ENCODE measurements at places on chromosomes 12 and 14.

DNA sequence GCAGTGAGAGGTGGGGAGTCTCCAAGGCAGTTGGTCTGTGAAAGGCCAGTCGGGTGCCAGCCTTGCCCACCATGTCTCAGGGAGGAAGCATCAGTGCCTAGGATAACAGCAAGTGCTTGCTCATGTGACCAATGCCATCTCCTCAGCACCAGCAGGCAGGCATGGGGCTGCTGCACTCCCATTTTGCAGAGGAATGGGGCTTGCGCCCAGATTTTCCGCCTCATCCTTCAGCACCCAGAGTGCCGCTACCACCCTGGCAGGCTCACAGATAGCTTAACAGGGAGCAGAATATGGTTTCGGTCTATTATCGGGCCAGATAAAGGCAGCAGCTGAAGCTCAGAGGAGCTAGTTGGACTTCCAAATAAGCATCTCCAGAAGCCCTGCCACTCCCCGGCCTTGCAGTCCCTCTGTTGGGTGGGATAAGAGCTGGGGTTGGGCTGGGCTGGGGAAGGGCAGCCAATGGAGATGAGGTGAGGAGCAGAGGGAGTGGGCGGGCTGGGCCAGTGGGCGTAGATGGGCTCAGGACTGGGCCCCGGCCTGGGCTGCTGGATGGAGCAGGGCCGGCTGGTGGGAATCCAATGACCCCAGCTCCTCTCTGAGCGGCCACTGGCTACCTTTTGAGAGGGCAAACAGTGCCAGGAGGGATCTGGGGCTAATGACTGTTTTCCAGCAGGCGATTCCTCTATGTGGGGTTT, 8.4 kb upstream of the KRT80 start:
- DNase-seq, result no peak

GRCh38 chr12:117014342-117014887, 84.8 kb downstream of the TESC start:
- no peak for DNase-seq

- no peak for DNase-seq
Observed at GRCh38 chr12:28114488-28114887, 75.8 kb upstream of the CCDC91 start.

DNA sequence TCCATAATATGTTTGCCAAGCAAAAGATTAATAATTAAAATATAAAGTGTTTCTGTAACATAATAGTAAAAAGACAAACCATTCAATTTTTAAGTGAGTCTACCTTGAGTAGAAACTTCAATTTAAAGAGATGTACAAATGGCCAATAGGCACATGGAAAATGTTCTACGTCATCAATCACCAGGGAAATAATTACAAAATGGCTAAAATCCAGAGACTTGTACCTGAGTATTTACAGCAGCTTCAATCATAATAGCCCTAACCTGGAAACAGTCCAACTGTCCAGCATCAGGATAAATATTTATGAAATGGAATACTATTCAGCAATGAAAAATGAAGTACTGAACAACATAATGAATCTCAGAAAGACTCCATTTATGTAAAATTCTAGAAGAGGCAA, 95.5 kb upstream of the FAR2 start:
- no peak for DNase-seq

DNA sequence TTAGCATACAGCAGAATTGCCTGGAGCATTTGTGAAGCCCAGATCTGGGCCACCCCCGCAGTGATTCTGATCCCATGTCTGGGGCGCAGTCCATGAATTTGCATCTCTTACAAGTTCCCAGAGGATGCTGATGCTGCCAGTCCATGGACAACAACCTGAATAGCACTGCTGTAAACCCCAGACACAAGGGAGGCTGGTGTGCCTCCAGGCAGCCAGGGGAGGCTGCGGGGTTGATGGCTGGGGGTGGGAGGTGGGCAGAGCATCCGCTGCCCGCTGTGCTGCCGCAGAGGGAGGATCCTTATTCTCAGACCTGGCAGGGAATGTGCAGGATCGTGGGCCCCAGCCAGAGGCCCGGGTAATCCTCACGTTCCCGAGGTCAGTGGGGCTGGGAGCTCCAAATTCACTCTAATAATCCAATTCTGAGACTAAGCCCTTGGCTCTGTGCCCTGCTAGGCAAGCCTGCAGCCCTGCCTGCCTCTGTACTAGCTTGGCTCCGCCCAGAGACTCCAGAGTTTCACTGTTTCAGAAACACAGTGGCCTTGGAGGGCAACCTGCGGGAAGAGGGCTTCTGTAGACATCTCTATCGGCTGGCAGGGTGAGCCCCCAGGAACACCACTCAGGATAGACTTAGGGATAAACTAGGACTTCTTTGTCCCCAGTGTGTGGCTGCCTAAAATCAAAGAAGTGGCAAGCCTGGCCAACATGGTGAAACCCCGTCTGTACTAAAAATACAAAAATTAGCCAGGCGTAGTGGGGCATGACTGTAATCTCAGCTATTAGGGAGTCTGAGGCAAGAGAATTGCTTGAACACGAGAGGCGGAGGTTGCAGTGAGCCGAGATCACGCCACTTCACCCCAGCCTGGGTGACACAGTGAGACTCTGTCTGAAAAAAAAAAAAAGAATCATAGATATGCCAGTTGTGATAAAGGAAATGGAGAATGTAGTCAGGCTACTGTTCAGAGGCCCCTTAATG, 17.8 kb upstream of the MLEC start:
- DNase-seq, result no peak

DNA sequence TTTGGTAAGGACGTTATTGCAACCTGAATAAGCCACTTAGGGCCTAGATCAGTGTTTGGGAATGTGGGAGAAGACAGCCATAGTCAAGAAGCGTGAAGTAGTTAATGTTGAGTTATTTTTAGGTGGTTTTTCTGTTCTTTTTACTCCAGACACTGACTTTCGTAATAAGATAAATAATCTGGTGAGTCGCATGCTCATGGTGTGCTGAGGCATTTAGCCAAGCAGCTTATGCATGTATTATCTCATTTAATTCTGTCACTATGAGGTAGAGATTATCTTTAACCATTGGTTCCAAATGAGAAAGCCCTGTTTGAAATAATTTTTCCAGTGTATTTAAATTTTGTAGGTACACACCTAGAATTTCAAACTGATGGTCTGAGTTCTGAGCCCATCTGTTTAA, 67.3 kb downstream of the RCOR1 start:
- DNase-seq, result no peak

GRCh38 chr12:55931317-55931779, 386 bp downstream of the DGKA start:
- DNase-seq, result no peak

DNA sequence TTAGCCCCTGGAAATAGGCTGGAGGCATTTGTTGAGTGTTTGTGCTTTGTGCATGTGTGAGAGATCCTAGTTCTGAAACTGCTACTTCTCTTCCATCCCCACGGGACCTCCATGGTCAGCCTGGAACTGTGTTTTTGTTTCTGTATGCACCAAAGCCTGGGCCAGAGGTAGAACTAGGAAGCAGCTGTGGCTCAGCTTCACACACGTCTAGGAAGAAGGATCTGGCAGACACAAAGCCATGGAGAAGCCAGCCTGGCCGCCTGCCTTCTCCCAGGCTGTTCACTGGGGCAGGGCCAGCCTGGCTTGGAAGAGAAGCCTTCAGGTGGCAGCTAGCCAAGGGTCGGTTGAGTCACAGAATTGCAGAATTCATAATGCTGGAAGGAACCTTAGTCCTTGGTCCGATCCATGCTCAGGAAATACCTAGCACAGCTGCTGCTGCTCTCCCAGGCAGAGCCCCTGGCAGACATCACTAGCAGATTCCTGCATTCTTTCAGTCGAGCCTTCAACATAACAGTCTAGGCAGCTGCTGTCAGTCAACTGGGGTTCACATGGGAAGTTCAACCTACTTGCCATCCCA, 27.0 kb downstream of the RIN3 start:
- DNase-seq, result peak; percentile 46

GRCh38 chr14:95547626-95548327, 12.9 kb downstream of the GLRX5 start:
- DNase-seq, result peak; percentile 90

GRCh38 chr14:34368971-34369647, 92.9 kb downstream of the SPTSSA start:
- DNase-seq, result no peak

- peak; percentile 14 for DNase-seq
Observed at GRCh38 chr12:128755566-128755965, 68.2 kb downstream of the SLC15A4 start.

GRCh38 chr12:132491138-132491663, 1.2 kb downstream of the FBRSL1 start:
- no peak for DNase-seq
